ENCODE measurements at places on chromosomes 7 and 10.
A peak's percentile ranks its signal among the peaks of the same experiment; 100 is the strongest.

GRCh38 chr7:119713606-119714005 lies 559.4 kb upstream of the KCND2 start:
- no peak for DNase-seq

- no peak for DNase-seq
Measured at GRCh38 chr10:118167056-118167700, 120.4 kb upstream of the RAB11FIP2 start.

DNA sequence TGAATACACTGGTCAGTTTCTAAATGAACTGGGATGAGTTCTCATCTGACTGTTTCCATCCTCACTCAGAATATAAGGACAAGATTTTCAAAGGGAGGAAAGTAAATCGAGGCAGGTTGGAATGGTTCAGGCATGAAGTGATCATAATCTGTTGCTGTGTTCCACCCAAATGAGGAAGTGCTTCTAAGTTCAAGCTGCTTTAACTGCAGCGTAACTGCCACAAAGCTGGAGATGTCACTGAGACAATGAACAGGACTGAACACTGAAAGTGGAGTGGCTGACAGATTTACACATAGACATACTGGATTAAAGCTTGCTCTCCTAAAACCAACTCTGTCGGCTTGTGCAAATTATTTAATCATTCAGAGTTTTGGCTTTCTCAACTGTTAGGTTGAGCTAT lies 66.6 kb downstream of the GPR37 start:
- DNase-seq, result no peak

DNA sequence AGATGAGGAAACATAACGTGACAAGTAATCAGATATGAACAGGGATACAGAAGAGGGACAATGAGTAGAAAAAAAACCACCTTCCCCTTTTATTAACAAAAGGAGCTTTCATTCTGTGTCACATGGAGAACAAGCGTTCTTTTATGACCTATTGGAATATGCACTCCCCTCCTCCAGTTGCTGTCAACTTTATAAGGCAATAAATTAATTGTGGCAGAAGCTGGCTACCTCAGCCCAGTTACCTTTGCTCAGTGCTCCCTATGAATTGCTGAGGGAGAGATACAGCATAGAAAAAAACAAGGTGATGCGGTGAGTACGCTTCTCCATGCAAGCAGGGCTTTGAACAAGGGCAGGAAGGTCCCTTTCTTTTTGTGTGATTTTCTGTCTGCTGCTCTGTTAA lies at the start of gene MGAM2:
Gene MGAM2, plus strand, starts transcription at position 220 of the 400 bp plus-strand sequence. CDS start 5,156 bp downstream, outside the sequence.
- DNase-seq, result no peak

- peak; percentile 1 for DNase-seq
Measured at GRCh38 chr7:115135769-115136410, 214.0 kb downstream of the MDFIC start.

GRCh38 chr7:40306596-40306995 lies 171.8 kb downstream of the SUGCT start:
- DNase-seq, result no peak

- DNase-seq, result no peak
Measured at GRCh38 chr7:27082171-27082570, 13.6 kb downstream of the HOXA1 start.

GRCh38 chr10:59512951-59513350 lies 150.6 kb upstream of the FAM13C start:
- no peak for DNase-seq

GRCh38 chr10:46248651-46249146 lies 38.1 kb upstream of the ANTXRL start:
- no peak for DNase-seq

All from putamen (tissue), 1 donor.